Stimulated activated CD8-positive, alpha-beta memory T cell treated with anti-CD3 and anti-CD28 coated beads, Interleukin-7, amount 100 ng/mL, for 1 hour (primary cell): ENCODE measurements at places on chromosomes 4 and X.

GRCh38 chrX:22276781-22277180, 4.1 kb downstream of the CBLL2 start:
- no peak for DNase-seq

GRCh38 chrX:110665223-110666002, 130.2 kb downstream of the CHRDL1 start:
- DNase-seq, result no peak

GRCh38 chrX:19814778-19815177, 72.6 kb downstream of the SH3KBP1 start:
- DNase-seq, result no peak

- no peak for DNase-seq
Observed at GRCh38 chr4:39710098-39710896, 12.4 kb downstream of the UBE2K start.

DNA sequence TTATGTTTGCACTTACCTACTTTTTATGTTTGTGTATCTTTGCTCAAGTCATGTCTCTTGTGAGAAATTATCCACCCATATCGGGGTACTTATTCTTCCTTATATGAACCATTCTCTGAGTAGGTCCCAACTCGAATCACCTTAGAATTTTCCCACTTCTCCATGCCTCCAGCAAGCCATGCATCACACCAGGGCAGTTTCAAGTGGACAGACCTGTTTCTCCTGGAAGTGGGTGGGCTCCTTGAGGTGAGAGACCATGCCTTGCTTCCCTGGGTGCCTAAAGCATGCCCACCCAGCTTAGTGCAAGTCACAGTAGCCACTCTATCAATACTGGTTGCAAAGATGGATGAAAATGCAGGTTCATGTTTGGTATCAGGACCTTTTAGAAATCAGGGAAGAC, 187.2 kb downstream of the KIT start:
- no peak for DNase-seq

GRCh38 chr4:84498203-84498934, 723 bp downstream of the NKX6-1 start:
- DNase-seq, result no peak

DNA sequence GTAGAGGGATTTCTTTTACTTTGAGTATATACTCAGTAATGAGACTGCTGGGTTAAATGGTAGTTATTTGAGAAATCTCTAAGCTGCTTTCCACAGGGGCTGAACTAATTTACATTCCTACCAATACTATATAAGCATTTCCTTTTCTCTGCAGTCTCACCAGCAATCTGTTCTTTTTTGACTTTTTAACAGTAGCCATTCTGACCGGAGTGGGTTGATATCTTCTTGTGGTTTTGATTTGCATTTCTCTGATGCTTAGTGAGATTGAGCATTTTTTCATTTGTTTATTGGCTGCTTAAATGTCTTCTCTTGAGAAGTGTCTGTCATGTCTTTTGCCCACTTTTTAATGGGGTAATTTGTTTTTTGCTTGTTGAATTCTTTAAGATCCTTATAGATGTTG, 43.3 kb downstream of the SPCS3 start:
- DNase-seq, result no peak

GRCh38 chr4:120685756-120686278, 236.7 kb downstream of the PRDM5 start:
- DNase-seq, result no peak

DNA sequence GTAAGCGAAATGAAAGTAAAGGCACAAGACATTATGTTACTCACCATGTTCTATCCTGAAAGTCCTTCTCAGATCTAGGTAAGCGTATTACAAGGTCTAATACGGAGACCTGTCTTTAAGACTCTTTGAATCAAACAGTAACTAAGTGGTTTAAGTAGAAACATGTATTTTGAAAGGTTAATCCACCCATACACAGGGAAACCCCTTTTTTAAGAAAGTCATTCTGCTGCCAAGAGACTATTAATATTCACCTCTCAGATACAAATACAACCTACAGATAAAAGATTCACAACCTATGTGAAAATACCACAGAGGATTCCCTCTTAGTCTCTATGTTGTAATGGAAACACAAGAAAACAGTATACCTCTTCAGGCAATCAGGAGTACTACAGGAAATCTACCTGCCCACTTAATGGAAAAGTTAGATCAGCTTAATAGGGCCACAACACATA, 63.2 kb upstream of the TNIP3 start:
- DNase-seq, result no peak

DNA sequence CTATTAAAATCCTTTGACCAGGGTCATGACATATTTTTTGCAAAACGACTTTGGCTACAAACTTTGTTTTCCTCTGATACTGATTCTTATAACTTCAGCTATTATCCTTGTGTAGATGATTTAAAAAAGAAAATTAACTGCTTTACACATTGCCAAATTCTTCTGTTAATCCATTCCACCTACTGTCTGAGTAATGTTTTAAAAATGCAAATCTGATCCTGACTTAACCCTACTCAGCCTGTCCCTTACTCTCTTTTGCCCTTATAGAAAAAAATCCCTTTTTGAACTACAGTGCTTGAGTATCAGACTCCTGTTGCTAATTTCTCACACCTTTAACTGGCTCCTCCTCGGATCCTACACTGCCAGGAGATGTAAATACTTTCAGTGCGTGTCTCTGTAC, 723.1 kb downstream of the ADGRL3 start:
- no peak for DNase-seq

- no peak for DNase-seq
Observed at GRCh38 chrX:24859211-24859841, 156.4 kb downstream of the ARX start.

- DNase-seq, result no peak
Observed at GRCh38 chr4:26878794-26879391, 18.3 kb downstream of the STIM2 start.

GRCh38 chr4:147599769-147600168, 17.4 kb upstream of the TMEM184C start:
- no peak for DNase-seq

- DNase-seq, result no peak
Observed at GRCh38 chr4:102736636-102737549, 23.9 kb downstream of the MANBA start.

- no peak for DNase-seq
Observed at GRCh38 chr4:19266566-19266965, 985.1 kb upstream of the SLIT2 start.

GRCh38 chr4:186088523-186088922, 16.0 kb upstream of the FAM149A start:
- DNase-seq, result no peak

GRCh38 chrX:39159921-39160507, 358.8 kb downstream of the MID1IP1 start:
- no peak for DNase-seq

GRCh38 chrX:42714981-42715700, 62.8 kb downstream of the PPP1R2C start:
- DNase-seq, result no peak

DNA sequence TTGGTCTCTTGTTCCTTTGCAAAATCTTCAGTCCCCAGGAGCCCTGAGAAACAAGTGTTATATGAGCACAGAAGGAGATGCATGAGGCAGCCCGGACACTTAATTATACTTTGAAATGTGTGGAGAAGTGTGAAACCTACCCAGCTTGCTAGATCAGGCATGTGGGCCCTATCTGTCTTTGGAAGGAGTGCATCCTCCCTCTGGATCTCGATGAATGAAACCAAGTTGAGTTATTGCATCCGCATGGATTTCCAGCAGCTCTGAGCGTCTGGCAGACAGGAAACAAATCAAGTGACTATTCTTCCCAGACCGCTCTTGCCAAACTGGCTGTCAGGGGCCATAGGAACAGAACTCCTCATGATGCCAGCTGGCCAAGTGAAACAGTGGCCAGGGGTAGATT, 19.6 kb upstream of the SOWAHD start:
- DNase-seq, result no peak

- DNase-seq, result no peak
Observed at GRCh38 chr4:133982533-133983224, 218.9 kb downstream of the PABPC4L start.

DNA sequence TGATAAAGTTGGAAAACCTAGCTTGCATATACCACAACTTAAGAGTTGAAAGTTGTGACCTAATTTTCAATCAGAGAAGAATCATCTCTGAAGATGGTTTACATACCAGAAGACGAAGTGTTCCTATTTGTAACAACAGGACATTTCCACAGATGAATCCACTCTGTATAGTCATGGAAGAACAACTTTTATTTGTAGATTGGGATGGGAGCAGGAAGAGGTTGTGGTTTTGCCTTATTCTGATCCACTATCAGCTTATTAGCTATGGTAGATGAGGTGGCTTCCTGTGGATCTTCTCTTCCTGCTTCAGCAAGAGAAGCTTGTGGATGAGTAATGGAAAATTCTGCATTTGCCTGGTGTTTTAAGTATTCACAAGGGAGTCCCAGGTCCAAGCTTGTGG, 18.6 kb upstream of the SUPT20HL1 start:
- DNase-seq, result no peak

GRCh38 chr4:42533042-42533441, 123.9 kb downstream of the ATP8A1 start:
- DNase-seq, result no peak

DNA sequence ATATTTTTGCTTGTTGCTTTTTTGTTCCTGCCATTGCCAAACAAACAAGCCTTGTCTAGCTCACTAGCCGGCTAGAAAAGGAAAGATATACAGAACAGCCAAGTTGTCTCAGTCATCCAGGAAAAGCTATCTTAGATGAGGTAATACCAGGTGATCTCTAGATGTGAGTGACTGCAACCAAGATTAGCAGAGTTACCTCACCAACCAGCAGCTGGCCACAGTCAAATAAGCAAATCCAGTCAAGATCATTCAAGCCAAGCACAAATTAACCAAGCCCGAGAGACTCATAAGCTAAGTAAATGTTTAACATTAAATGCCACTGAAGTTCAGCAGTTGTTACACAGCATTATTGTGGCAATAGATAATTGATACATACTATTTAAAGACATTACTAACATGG, 108.6 kb downstream of the CENPC start:
- no peak for DNase-seq

DNA sequence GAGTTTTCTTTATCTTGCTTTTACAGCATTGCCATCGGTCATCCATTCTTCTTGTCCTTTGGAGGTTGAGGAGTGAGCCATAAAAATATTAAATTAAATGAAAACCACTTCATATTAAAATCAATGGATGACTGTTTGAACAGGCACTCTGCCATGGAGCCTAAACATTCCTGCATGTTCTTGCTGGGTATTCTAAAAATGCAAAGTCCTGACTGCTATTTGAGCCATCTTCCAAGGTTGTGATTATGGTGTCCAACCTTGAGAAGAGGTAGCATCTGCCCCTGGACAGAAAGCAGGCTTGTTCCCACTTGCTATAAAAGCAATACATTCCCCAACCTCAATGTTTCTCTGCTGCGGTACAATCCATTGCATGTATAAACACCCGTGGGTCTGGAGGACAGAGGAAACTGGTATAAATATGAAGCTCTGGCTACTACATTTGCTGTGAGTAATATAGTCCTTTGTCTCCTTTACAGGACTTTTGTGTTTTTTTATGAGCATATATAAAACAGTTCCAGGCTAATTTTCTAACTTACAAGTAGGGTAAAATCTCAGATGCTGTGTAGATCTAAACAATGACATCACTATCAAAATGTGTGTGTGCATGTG, 70.9 kb upstream of the FAT4 start:
- DNase-seq, result no peak

- no peak for DNase-seq
Observed at GRCh38 chr4:186634591-186635128, 79.3 kb upstream of the MTNR1A start.

DNA sequence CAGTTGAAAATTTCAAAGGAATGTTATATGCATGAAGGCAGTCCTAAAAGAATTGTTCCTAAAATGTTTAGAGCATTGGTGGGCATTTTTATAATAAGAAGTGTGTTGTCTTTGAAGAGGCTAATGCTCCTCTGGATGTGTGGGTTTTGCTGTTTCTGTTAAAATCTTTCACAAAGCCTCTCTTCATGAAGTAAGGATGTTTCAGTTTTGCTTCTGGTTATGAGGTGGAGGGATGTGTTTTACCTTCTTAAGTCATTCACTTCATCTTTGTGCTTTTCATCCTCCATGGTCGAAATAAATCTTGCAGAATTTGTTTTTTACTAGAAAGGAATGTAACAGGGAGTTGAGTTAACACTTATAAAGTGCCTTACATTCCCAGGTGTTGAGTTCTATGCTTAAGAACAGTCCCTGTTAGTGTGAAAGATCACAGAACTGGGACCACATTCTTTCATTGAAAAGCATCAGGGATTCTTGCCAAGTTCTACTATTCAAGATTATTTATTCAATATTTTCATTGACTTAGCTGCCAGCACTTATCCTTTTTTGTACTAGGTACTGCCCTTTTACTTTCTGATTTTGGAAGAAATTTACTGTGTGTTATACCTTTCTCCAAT, 21.1 kb downstream of the FHIP1A start:
- DNase-seq, result no peak

DNA sequence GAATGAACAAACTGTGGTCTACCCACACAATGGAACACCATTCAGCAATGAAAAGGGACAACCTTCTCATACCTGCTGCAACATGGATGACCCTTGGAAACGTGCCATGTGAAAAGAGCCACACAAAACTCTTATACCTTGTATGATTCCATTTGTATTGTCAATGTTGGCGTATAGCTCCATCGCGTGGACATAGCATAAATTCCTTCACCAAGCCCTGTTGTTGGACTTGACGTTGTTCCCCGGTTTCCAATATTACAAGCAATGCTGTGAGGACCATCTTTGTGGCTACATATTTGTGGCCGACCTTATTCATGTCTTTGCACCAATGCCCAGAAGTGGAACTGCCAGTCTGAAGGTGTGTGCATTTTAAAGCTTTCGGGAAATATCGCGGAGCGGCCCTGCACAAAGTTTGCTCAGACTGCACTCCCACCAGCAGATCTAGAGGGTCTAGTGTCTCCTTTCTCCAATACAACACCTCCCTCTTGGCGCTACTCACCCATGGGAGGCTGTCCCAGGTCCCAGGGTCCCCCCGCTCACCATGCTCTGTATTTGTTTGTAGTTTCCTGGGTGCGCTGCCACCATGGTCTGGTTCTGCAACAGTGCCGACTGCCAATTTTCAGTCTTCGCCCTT, at the start of gene CLDN34:
Gene CLDN34, plus strand, starts transcription at position 584 of the 634 bp plus-strand sequence. Its CDS starts 0 bp downstream, at position 584.
- DNase-seq, result no peak

DNA sequence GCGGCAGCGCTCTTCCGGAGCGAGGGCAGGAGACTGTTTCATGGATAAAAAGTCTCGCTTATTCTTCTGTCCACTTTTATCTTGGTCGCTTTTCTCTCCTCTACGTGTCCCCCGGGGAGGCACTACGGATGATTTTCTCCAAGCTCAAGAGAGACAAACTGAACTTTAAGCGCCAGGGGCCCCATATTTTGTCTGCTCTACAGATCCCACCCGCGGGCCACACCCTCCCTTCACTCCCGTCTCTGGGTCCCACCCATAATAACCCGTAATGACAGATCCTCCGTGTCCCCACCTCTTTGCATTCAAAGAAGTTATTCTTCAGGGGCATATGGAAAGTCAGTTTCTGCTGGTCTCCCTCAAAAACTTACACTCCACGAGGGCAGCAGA, at the start of gene CORIN:
Gene CORIN, minus strand, starts transcription at position 160 of the 387 bp plus-strand sequence. Its CDS starts 118 bp downstream, at position 42.
- DNase-seq, result no peak

GRCh38 chr4:150253965-150254630, 175.9 kb downstream of the DCLK2 start:
- DNase-seq, result no peak
